ENCODE measurements at places on chromosomes 12 and 14.
A peak's percentile ranks its signal among the peaks of the same experiment; 100 is the strongest.

GRCh38 chr12:1201886-1202285 is 210.9 kb downstream of the ERC1 start:
- DNase-seq = no peak

GRCh38 chr12:124489220-124489619 is 78.2 kb downstream of the NCOR2 start:
- DNase-seq = no peak

- no peak for DNase-seq
Observed at GRCh38 chr14:28001002-28001401, 765.6 kb upstream of the FOXG1 start.

GRCh38 chr12:20822415-20822814 is 11.9 kb downstream of the SLCO1B3 start:
- DNase-seq = no peak

DNA sequence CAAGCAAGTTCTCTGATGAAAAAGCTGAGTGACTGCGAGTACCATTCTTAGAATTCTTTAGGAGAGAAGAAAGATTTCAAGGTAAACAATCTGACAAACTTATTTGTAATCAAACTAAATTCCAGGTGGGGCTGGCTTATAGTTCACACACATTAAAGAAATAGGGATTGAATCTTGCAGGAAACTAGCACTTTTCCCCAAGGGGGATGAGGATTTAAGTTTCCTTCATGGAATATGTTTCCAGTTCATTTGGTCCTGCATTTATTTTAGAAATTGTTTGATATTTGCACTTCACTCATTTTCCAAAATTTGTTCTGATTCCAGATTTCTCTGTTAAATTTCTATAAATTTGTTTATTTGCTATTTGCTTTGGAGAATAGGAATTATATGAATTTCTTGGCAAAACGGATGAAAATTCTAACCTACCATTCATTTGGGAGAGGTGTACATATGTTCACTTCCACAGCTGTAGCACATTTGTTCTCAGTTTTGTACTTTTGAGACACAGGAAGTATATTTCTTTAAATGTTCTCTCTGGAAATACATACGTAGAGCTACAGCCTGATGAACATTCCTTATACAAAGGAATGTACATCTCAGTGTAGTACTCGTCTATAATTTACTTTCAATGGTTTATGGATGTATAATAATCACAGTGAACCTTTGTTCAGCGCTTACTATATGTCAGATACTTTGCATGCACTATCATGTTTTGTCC is 145.5 kb downstream of the AKAP6 start:
- no peak for DNase-seq

DNA sequence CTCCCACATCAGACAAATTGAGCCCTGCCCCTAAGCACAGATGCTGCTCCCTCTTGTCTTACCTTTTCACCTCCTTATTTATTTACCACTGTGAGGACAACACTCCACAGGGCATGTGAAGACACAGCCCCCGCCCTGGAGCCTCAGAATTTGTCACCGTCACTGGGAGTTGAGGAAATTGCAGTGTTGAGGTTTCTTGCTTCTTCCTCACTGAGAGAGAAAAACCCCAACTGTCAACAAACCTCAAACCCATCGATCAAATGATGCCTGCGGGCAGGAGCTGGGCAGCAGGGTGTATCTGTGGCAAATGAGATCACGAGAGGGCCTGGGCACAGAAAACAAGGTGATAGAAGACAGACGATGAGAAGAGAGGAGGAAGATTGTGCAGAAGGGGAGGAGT is 30.5 kb upstream of the PLEKHG3 start:
- DNase-seq = peak; percentile 40

DNA sequence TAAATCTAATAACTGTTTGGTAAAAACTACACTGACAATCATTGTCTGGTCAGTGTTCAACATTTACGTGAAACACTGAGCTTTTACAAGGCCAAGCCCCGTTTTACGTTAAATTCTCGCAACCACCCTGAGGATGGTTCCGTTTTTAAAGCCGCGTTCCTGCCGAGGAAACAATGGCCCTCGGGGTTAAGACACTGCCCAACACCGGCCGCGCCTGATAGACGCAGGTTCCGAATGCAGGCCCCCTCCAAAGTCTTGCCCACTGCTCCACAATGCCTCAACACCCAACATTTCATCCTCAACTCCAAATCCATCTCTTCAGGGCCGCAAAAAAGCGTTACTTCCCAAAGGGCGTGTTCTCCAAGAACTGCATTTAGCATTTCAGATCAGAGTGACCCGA is 953 bp upstream of the SNRPF start:
- DNase-seq = no peak

DNA sequence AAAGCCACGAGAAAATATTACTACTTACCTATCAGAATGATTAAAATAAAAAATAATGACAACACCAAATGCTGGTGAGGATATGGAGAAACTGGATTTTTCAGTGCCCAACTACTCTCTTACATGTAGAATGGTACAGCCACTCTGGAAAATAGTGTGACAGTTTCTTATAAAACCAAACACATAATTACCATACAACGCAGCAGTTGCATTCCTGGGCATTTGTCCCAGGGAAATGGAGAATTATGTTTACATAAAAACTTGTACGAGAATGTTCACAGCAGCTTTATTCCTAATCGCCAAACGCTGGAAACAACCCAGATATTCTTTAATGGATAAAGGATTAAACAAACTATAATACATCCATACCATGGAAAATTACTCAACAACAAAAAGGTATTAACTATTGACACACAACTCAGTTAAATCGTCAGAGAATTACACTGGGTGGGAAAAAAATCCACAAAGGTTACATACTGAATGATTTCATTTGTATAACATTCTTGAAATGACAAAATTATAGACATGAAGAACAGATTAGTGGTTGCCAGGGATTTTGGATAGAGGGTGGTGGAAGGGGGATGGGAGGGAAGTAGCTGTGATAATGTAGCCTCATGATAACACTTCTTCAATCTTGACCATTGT is 35.4 kb downstream of the TAOK3 start:
- DNase-seq = no peak

- no peak for DNase-seq
Observed at GRCh38 chr14:35380794-35381193, 23.8 kb downstream of the NFKBIA start.

DNA sequence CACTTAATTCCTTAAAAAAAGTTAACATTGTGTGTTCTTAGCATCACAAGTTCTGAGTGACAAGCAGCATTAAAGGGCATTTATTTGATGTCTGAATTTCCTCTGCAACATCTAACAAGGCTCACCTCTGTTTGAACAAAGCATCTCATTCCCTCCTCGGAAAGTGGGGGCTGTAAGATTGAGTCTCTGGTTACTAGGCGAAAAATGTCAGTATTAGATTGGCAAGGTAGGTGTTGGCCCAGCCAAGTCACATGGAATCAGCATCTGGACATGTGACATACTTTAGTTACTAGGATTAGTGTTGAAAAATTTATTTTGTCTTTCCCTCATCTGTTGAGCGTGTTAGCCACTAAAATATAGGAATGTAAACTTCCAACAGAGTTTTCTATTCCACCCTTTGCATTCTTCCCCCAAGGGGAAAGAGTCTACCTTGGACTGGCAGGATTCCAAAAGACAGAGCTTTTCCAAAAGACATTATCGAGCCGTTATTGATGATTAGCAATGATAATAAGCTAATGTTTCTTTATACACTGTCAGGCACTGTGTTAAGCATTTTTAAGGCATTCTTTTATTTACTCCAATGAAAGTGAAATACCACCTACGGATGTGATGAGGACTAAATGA is 194.9 kb upstream of the BTG1 start:
- DNase-seq = no peak

GRCh38 chr14:50023671-50024490 is 92.5 kb downstream of the VCPKMT start:
- no peak for DNase-seq

GRCh38 chr14:38987781-38988180 is 115.3 kb downstream of the SEC23A start:
- no peak for DNase-seq

GRCh38 chr14:105206873-105207272 is 25.8 kb upstream of the NUDT14 start:
- no peak for DNase-seq

DNA sequence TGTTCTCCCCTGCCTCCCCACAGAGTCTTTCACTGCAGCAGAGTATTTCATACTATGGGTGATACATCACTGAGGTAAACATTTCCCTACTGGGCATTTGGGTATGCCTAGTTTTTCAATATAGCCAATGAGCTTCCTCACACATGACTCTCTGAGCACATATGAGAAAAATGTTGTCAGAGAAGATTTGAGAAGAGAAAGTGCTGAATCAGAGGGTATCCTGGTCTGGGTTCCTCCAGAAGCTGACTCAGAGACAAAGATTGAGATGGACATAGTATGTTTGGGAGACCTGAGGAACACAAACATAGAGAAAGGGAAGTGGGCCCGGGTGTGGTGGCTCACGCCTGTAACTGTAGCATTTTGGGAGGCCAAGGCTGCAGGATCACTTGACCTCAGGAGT is 12.6 kb downstream of the SLC8B1 start:
- no peak for DNase-seq

DNA sequence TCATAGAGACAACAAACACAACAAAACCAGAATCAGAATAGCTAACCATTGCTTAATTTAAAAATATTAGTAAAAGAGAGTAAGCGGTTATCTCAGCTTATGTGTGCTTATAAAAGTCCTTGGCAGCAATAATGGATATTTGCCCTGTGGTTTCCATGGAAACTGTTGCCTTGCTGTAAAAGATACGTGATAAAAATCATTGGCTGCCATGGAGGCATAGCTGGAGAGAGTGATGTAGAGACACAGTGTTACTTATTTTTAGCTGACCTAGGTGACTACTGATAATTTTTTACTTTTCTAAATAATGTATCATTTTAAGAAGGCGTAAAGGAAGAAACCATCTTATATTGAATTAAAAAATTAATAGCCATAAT is 92.9 kb downstream of the ERC1 start:
- DNase-seq = no peak

DNA sequence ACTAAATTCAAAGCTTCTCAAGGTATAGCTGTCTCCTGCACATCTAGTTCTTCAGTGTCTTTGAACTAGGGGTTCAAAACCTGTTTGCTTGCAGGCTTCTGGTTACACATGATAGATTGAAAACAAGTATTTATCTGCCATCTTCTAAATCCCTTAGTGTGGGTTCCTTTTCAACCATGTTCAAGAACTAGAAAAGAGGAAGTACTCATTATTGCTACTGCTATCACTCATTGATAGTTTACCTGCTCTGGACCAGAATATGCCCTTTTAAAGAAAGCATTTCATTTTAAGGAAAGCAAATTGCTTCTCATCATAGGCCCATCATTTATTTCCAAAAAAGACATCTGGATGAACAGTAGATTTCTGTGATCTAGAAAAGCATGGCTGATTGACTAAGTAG is 37.1 kb upstream of the VSX2 start:
- no peak for DNase-seq

GRCh38 chr14:28770630-28771029 is 4.0 kb downstream of the FOXG1 start:
- DNase-seq = no peak

GRCh38 chr12:128009108-128009507 is 257.9 kb upstream of the TMEM132C start:
- no peak for DNase-seq

GRCh38 chr12:13095266-13095995 is 8.0 kb downstream of the GSG1 start:
- DNase-seq = no peak
